ENCODE measurements at places on chromosomes 5 and 9.

GRCh38 chr5:146622391-146622790, 106.4 kb upstream of the GPR151 start:
- no peak overlapping the region for H3K4me3 ChIP-seq
- no peak overlapping the region for H3K27ac ChIP-seq
- H3K27me3 ChIP-seq, result no peaks in the 10 kb centered on the region
- H3K36me3 ChIP-seq, result no peaks in the 10 kb centered on the region
- H3K4me1 ChIP-seq, result no peaks in the 10 kb centered on the region

GRCh38 chr5:107713228-107713627, 42.5 kb upstream of the EFNA5 start:
- no peaks in the 10 kb centered on the region for H3K4me1 ChIP-seq
- H3K36me3 ChIP-seq, result no peaks in the 10 kb centered on the region
- DNase-seq, result no peak
- no peaks in the 10 kb centered on the region for H3K27me3 ChIP-seq
- H3K27ac ChIP-seq, result no peak overlapping the region
- no peak overlapping the region for H3K4me3 ChIP-seq

GRCh38 chr5:1054799-1055775, 46.5 kb downstream of the NKD2 start:
- H3K27me3 ChIP-seq, result no peaks in the 10 kb centered on the region
- H3K36me3 ChIP-seq, result peaks cover 15% of the 10 kb centered on the region
- H3K27ac ChIP-seq, result no peak overlapping the region
- no peak overlapping the region for H3K4me3 ChIP-seq
- H3K4me1 ChIP-seq, result no peaks in the 10 kb centered on the region
- DNase-seq, result no peak

- no peak overlapping the region for H3K4me3 ChIP-seq
- H3K27me3 ChIP-seq, result no peaks in the 10 kb centered on the region
- H3K36me3 ChIP-seq, result no peaks in the 10 kb centered on the region
- H3K4me1 ChIP-seq, result peaks cover 60% of the 10 kb centered on the region
Observed at GRCh38 chr9:14155237-14155636, 158.7 kb downstream of the NFIB start.

- no peak for DNase-seq
- no peak overlapping the region for H3K27ac ChIP-seq
- H3K4me1 ChIP-seq, result peaks cover 5% of the 10 kb centered on the region
- H3K36me3 ChIP-seq, result no peaks in the 10 kb centered on the region
- H3K27me3 ChIP-seq, result peaks cover 6% of the 10 kb centered on the region
- no peak overlapping the region for H3K4me3 ChIP-seq
Observed at GRCh38 chr5:133128066-133128465, 76.3 kb downstream of the HSPA4 start.

GRCh38 chr5:2515180-2515764, 236.2 kb downstream of the IRX2 start:
- H3K36me3 ChIP-seq, result no peaks in the 10 kb centered on the region
- H3K27me3 ChIP-seq, result no peaks in the 10 kb centered on the region
- H3K4me1 ChIP-seq, result no peaks in the 10 kb centered on the region
- H3K27ac ChIP-seq, result no peak overlapping the region
- no peak for DNase-seq

- DNase-seq, result no peak
- no peak overlapping the region for H3K27ac ChIP-seq
- no peak overlapping the region for H3K4me3 ChIP-seq
- no peaks in the 10 kb centered on the region for H3K4me1 ChIP-seq
- H3K27me3 ChIP-seq, result no peaks in the 10 kb centered on the region
- H3K36me3 ChIP-seq, result no peaks in the 10 kb centered on the region
Observed at GRCh38 chr9:116928289-116928688, 241.2 kb downstream of the TRIM32 start.

- H3K36me3 ChIP-seq, result peaks cover 8% of the 10 kb centered on the region
- H3K4me3 ChIP-seq, result no peak overlapping the region
- H3K27ac ChIP-seq, result no peak overlapping the region
- peaks cover 13% of the 10 kb centered on the region for H3K4me1 ChIP-seq
Observed at GRCh38 chr9:19290103-19290502, 59.6 kb downstream of the DENND4C start.

DNA sequence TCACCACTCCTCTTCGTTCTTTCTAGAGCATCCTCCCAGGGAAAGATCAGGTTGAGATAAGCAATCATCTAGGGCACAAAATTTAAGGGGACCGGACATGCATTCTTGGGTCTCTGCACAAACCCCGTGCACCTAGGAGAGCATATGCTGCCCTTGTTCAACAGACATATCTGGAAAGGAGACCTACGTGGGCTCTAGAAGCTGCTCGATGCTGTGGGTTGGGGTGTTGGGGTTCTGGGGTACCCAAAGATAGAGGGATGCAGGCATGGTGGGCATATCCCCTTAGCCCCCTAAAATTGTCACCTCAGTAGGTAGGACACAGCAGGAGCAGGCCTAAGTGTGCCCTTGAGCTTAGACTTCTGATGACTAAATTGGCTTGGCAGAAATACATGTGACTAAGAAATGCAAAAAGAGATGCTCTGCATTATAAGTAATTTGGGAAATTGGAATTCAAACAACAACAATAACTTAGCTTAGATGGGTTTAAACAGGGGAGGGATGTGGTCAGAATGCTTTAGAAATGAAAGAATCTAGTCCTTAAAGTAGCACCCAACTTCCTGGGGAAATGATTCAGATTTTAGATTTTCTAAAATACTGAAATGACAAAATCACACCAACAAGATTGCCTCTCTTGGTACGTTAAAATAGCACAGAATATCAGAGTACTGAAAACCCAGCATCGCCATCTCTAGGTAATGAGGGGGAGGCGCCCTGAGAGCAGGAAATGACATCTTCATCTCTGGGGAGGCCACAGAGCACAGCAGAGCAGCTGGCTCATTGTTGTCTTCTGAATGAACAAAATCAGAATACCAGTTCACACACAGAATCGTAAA, 172.3 kb downstream of the GNA14 start:
- peak; percentile 33 for DNase-seq
- no peak overlapping the region for H3K4me3 ChIP-seq
- no peaks in the 10 kb centered on the region for H3K36me3 ChIP-seq
- peak overlapping the region; percentile 61 for H3K27ac ChIP-seq
- H3K27me3 ChIP-seq, result no peaks in the 10 kb centered on the region
- peaks cover 11% of the 10 kb centered on the region for H3K4me1 ChIP-seq

GRCh38 chr9:19431361-19432171, 22.8 kb downstream of the ACER2 start:
- DNase-seq, result peak; percentile 95
- no peak overlapping the region for H3K4me3 ChIP-seq
- H3K4me1 ChIP-seq, result peaks cover 14% of the 10 kb centered on the region
- peak overlapping the region; percentile 45 for H3K27ac ChIP-seq
- H3K36me3 ChIP-seq, result peaks cover 3% of the 10 kb centered on the region

DNA sequence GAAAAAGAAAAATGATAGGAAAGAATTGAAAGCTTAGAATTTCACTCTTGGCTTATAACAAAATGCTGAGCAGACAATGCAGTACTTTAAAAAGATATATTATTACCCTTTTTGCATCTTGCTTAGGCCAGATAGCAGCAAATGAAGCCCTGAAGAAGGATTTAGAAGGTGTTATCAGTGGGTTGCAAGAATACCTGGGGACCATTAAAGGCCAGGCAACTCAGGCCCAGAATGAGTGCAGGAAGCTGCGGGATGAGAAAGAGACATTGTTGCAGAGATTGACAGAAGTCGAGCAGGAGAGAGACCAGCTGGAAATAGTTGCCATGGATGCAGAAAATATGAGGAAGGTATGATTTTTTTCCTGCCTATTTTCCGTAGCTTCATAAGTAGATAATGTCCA, 50.8 kb downstream of the CNTRL start:
- peaks cover 11% of the 10 kb centered on the region for H3K4me1 ChIP-seq
- H3K27me3 ChIP-seq, result no peaks in the 10 kb centered on the region
- no peak for DNase-seq
- H3K27ac ChIP-seq, result no peak overlapping the region
- no peak overlapping the region for H3K4me3 ChIP-seq

DNA sequence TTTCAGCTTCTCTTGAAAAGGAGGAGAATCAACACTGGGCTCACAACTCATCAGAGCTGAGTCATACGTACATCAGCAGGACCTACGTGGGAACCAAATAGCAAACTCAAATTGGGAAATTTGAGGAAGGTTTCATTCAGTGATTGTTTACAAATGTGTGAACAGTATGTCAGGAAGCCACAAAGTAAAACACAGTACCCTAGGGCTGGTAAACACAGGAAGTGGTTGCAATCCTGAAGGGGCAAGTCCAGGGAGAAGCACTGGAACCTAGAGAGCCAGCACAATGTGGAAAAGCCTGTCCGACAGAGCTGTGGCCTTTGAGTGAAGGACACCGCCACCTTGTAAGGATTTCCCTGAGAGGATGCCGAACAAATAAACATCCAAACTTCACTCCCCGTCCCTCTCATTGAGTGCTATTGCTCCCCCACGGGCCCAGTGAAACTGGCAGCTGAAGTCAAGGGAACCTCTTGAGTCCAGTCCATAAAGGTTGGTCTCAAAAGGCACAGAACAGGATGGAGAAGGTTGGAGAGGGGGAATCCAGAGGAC, 26.7 kb upstream of the RICTOR start:
- peak overlapping the region; percentile 14 for H3K27ac ChIP-seq
- H3K4me1 ChIP-seq, result peaks cover 20% of the 10 kb centered on the region
- peak; percentile 65 for DNase-seq
- no peaks in the 10 kb centered on the region for H3K27me3 ChIP-seq

DNA sequence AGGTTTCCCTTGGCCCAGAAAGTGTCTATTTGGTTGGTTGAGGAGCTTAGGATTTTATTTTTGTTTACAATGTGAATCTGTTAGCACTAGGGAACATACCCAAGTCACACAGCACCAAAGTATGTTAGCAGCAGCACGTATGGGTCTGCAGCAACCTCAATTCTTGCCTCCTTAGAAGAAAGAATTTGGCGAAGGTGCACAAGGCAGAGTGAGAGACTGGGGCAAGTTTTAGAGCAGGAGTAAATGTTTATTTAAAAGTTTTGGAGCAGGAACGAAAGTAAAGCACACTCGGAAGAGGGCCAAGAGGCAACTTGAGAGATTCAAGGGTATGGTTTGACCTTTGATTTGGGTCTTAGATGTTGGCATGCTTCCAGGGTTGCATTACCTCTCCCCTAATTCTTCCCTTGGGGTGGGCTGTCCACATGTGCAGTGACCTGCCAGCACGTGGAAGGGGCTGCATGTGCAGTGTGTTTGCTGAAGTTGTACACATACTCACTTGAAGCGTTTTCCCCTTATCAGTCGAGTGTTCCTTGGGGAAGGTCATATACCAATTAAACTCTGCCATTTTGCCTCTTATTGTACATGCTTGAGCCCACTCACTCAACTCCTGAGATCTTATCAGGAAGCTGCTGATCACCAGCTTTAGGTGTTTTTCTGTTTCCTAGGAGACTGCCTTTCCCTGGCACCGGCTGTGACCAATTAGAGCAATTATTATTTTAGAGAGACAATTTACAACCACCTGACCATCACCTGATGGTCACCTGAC, 64.9 kb upstream of the SHC3 start:
- DNase-seq, result no peak
- no peaks in the 10 kb centered on the region for H3K4me1 ChIP-seq
- H3K36me3 ChIP-seq, result no peaks in the 10 kb centered on the region

DNA sequence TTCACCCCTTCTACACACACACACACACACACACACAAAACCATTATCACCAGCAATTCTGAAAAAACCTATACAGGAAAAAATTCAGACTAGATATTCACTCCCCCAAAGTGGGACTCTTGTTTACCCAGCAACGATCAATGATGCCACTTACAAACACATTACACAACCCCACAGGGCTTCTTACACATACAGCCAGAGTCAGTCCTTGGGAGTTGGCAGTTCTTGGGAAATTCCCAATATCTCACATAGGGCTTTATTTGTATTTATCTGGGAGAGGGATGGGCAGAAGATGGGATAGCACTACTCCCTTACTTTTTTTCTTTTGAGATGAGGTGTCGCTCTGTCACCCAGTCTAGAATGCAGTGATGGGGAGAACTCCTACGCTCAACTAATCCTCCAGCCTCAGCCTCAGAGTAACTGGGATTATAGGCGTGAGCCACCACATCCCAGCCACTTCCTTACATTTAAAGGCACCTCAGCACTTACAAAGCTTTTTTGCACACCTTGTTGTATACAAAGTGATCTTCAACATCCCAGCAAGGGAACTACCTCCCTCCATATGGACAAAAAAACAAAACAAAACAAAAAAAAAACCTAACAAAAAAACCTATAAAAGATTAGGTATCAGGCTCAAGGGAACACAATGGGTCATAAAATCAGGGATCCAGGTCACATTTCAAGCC, 168.4 kb downstream of the TSSK1B start:
- DNase-seq, result no peak
- H3K4me3 ChIP-seq, result no peak overlapping the region
- no peak overlapping the region for H3K27ac ChIP-seq
- H3K36me3 ChIP-seq, result no peaks in the 10 kb centered on the region
- peaks cover 25% of the 10 kb centered on the region for H3K4me1 ChIP-seq

DNA sequence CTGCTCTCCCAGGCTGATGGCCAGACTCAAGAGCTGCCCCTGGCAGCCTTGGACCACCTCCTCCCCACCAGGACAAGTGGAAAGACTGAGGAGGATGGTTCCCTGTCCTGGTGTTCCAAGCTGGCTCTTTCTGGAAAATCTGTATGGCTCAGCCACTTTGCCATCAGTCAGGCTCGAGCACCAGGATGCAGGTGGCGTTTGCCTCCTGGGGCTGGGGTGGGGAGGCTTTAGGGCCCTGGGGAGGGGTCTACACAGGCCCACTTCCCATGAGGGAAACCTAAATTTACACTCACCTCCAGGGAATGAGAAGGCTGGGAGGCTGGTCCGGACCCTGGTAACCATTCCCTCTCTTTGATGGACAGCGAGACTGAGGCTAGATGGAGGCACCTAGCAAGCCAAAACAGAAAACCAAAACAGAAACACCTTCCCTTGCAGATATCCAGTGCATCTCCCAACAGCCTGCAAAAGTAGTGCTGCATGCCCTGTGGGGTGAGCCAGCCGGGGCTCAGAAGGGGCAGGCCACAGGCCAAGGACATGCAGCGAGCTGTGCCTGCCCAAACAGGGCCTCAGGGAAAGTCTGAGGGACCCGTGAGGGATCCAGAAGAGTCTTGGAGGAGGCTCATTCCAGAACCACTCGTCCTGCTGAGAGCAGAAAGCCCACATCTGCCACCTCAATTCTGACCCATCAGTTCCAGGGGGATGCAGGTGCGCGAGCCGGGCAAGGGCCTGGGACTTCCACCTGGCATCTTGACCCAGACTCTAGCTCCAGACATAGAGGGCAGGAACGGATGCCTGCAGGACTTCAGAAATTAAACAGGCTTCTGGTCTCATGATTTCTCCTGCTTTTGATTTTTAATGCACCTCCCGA, 5.4 kb upstream of the CSF2 start:
- DNase-seq, result no peak
- H3K27ac ChIP-seq, result no peak overlapping the region
- H3K4me1 ChIP-seq, result peaks cover 16% of the 10 kb centered on the region
- no peaks in the 10 kb centered on the region for H3K36me3 ChIP-seq

- no peaks in the 10 kb centered on the region for H3K36me3 ChIP-seq
- no peak overlapping the region for H3K4me3 ChIP-seq
- H3K4me1 ChIP-seq, result no peaks in the 10 kb centered on the region
- no peaks in the 10 kb centered on the region for H3K27me3 ChIP-seq
- H3K27ac ChIP-seq, result no peak overlapping the region
- DNase-seq, result no peak
Observed at GRCh38 chr5:122788996-122789395, 14.1 kb downstream of the SNX2 start.
